ENCODE measurements at places on chromosomes 2 and 18.

GRCh38 chr2:26519396-26520147 lies 41.6 kb upstream of the OTOF start:
- DNase-seq: no peak

- peak; percentile 54 for DNase-seq
Measured at GRCh38 chr18:23225503-23225902, 90.2 kb downstream of the CABLES1 start.

DNA sequence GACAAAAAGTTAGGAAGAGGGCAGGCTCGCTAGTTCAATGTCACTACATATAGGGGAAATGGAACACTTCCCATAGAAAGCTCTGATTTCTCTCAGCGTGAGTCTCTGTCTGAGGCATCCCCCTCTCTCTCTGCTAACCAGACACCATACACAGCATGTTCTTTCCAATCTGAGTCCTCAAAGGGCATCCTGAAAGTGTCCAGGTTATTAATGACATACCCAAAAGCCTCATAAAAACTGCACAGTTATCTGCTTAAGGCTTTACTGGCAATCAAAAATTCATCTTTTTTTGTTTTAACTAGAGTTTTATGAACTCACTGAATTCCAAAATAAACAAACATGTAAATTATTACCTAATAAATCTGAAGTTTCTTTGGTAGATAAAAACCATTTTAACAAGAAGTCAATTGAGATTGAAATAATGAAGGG lies 137.4 kb downstream of the AFF3 start:
- DNase-seq: no peak

GRCh38 chr18:8689517-8689916 lies 15.8 kb upstream of the MTCL1 start:
- DNase-seq: no peak

DNA sequence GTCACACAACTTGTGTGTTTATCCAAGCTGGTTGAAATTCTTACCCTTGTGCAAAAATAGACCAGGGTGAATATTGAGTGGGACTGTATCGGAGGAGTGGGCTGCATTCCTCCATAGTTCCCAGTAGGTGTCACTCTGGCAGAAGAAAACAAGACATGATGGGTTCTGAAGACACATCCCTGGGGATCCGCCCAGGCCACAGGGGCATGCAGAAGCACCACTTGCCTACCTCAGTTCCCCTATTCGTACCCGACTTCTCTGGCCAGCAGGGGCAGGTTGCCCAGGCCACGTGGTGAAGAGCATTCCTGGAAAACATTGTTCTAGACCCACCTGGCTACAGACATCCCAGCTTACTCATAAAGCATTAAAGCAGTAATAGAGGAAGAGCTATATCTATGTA lies 168.2 kb downstream of the FAM210A start:
- DNase-seq: no peak

DNA sequence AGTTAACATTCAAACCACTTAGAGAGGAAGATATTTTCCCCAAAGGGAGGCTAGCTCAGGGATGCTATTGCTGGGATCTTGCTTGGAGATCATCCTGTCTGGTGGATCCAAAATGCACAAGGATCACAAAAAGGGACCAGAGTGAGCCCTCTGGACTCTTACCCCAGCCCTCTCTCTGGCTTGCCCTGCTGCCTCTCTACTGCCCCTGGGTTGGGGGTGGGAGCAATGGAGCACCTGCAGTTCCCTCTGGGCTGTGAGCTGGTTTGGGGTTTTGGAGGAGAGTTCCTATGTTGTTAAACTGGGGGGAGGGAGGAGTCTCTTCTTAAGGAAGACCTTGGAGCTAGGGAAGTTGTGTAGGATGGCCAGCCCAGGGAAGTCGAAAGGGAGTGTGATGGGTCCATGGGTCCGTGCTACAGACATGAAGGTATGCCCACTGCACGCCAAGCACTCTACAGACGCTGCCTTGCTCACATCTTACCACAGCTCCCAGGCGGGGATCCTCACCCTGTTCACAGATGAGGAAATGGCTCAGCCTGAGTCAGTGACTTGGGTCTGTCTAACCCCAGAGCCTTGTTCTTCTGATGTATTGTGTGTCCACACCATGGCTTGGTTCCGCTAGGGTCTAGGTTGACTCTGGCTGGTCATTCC lies 3.8 kb downstream of the LBH start:
- DNase-seq: no peak

- DNase-seq: no peak
Measured at GRCh38 chr18:25661831-25662230, 309.9 kb upstream of the ZNF521 start.

DNA sequence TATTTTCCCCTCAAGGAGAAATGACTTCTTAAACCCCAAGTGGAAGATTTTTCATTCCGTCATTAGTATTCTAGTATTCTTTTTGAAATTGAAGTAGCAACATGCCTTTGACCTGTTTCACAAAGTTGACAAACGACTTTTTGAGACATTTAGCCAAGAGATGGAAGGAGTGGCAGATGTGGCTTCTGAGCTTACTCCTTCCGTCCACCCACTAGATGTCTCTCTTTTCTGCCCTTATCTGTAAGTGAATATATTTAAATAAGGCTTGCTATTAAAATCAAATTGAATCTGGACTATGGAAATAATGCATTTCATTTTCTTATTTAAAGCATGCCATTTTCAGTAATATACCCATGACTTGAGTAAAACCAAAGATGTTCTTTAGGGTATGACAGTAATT lies 74.1 kb downstream of the ACTR3 start:
- DNase-seq: no peak

- no peak for DNase-seq
Measured at GRCh38 chr2:142650601-142651000, 226.9 kb upstream of the KYNU start.

- DNase-seq: no peak
Measured at GRCh38 chr2:218127929-218128455, 2.2 kb downstream of the CXCR2 start.

DNA sequence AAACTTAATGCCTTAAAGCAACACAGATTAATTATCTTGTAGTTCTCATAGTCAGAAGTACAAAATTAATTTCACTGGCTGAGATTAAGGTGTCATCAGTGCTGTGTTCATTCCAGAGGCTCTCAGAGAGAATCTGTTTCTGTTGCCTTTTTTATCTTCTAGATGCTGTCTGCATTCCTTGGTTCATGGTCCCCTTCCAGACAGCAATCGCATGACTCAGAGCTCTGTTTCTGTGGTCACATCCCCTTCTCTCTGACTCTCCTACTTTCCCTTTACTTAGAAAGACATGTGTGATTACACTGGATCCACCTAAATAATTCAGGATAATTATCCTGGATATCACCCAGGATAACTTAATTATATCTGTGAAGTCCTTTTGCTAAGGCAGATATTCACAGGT lies 148.6 kb downstream of the MAIP1 start:
- DNase-seq: no peak

- DNase-seq: peak; percentile 90
Measured at GRCh38 chr2:130355578-130356431, at the start of gene PTPN18. Gene PTPN18 (plus strand): TSS chr2:130356056. CDS start chr2:130356108, 52 bp downstream.

DNA sequence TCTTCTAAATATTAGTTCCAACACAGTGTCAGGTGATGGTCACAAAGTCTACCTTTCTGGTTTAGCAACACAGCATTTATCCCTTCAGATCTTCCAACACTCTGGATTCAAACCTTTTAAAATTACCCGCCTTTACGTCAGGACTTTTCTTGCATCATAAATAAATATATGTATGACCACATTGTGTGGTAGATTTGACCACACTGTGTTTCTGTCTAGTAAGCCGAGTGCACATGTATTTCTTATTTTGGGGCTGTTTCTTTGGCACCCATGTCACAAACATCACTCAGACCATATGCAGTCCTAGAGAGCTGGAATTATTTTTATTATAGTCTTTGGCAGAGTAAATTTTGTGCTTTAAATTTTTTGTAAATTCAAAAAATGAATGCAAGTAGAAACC lies 172.1 kb downstream of the ANKRD44 start:
- no peak for DNase-seq

- no peak for DNase-seq
Measured at GRCh38 chr2:233865838-233866237, 2.3 kb downstream of the MSL3B start.

GRCh38 chr2:50364511-50364910 lies 667.4 kb downstream of the NRXN1 start:
- no peak for DNase-seq

DNA sequence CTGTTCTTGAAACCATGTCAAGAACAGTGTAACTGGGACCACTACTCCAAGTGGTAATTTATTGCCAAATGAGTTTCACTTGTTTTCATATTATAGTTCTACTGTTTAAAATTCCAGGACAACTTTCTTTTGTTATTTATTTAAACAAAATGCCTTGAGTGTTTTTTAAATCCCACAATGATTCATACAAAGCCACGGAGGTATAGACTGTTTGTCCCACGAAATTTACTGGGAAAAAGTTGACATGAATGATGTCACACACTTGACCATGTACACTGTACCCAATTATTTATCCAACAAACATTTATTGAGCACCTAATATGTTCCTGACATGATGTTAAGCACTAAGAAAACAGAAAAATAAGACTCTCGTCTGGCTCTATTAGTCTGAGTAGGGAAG lies 243.9 kb upstream of the SIX2 start:
- DNase-seq: no peak

DNA sequence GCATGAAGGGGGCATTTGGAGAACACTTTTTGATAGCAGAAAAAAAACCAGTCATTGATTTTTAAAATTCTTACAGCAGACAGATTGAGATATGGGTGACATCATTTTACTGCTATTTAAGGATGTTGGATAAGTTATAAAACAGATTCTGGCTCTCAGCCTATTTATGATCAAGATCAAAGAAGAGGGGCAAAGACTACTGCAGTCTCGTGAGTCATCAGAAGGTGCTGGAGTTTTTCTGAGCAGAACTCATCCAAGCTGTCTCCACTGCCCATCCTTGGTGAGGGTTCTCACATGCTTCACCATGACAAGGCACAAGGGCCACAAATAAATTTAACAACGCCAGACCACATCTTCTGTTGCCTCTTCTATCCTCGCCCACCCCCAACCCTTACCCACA lies 58.8 kb downstream of the ST6GAL2 start:
- DNase-seq: no peak

DNA sequence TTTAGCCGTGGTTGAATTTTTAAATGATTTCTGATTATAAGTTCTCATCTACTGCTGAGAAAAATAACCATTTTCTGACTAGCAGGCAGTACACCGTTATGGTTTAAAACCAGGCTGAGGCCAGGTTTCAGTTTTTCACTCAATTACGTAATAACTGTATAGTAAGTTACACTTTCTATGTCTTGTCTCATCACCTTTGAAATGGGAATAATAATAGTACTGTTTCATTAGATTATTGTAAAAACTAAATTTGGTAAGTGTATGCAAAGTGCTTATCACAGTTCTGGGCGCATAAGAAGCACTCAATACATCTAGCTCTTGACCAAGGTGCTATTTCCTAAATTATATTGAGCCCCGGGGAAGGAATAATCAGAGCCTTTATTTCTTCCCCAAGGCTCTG lies 76.8 kb downstream of the LIMS1 start:
- no peak for DNase-seq

DNA sequence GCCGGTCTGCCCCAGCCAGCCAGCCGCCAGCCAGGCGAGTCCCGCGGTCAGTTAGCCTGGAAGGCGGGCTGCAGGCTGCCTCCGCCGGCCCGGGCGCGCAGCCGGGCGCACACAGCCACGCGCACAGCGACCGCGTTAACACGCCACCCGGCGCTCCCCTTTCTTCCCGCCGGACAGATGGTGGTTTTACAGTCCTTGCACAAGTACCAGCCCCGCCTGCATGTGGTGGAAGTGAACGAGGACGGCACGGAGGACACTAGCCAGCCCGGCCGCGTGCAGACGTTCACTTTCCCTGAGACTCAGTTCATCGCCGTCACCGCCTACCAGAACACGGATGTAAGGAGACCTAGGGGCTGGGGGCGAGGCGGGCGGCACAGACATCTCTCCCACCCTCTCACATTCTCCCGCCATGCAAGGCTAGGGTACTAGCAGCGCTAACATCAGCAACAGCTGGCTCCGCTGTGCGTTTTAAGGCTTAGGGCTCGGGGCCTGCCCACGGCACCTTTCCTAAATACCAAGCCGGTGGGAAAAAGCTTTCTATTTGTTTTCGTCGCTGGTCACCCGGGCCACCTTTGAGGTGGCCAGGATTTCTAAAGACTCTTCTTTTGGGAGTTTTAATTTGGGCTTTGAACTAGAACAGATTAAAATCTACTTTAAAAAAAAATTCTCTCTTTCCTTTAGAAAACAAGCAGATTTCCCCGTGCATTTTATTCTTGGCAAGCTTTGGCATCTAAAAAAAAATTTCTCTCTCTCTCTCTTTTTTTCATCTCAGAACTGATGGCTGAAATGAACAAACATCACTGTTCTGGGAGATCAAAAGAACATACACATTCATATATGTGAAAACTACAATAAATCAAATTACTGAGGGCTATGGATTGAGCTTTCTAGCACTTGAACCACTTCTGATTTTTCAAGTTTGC lies 2.9 kb downstream of the TBR1 start:
- DNase-seq: peak; percentile 38

DNA sequence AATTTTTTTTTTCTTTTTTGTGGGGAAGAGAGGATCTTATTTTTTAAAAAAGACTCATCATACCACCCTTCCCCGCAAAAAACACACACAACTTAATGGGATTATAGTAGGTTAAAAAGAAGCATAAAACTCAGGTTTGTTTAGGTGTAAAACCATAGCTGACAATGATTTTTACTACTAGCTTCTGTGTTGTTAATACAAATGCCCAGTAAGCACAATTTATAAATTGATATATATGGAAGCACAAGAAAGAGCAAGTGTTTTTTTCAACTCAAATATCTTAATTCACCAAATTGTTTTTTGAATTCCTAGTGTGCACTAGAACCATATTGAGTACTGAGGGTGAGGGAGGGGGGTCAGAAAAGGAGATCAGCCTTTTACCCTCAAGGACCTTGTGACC lies 7.0 kb downstream of the STAT4 start:
- no peak for DNase-seq

- DNase-seq: no peak
Measured at GRCh38 chr2:184728411-184728810, 130.1 kb downstream of the ZNF804A start.

GRCh38 chr18:7152440-7152839 lies 34.8 kb upstream of the LAMA1 start:
- peak; percentile 78 for DNase-seq

- no peak for DNase-seq
Measured at GRCh38 chr18:23033056-23033455, 99.9 kb downstream of the RBBP8 start.

GRCh38 chr18:446941-447560 lies 53.5 kb downstream of the COLEC12 start:
- peak; percentile 60 for DNase-seq

- no peak for DNase-seq
Measured at GRCh38 chr2:32357318-32358110, 691 bp downstream of the BIRC6 start.

DNA sequence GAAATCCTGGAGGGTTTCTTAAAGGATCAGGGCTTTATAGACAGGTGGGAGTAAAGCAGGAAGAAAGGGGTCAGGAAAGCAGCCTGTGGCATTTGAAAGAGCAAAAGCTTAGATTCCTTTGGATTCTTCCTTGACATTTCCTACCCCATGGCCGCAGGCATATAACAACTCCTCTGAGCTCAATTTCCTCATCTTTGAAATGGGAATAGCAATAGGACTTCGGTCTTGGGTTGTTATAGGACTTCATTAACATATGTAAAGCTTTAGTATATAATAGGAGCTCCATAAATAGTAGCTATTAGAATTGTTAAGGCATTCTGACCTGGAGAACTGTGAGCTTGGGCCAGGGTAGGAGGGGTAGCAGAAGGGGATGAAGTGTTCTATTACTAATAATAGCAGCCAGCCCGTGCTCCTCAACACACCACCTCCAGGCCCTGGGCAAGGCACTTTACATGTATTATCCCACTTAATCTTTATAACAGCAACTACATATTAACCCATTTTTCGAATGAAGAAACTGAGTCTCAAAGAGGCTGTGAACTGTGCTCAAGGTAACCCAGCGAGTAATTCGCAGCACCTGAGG lies 10.6 kb downstream of the ZFP36L2 start:
- no peak for DNase-seq

Data from femur (tissue), 1 donor.